ENCODE measurements at places on chromosomes 4 and X.

DNA sequence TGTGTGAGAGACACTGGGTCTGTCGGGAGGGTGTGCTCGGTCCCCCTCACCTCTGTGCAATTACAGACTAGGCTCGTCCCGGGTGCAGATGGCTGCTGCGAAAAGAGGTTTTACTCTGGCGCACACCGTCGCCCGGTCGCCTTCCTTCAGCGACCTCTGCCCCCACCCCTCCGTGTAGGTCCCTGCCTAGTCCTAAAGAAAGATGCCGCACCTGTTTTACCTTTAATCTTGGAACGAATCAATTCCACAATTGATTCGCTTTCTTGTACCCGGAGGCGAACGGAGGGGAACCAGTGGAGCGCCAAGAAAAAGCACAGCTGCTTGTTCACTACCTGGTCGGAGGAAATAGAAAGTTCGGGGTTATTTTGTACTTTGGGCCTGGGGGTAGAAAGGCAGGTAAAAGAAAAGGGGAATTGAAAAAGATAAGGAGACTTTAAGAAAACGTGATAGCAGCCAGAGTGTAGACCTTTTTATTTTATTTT is 1.2 kb downstream of the NPNT start:
- DNase-seq = no peak

GRCh38 chrX:63658920-63659319 is 126.1 kb downstream of the ARHGEF9 start:
- no peak for DNase-seq

- no peak for DNase-seq
Measured at GRCh38 chr4:39484582-39485272, 25.9 kb downstream of the LIAS start.

DNA sequence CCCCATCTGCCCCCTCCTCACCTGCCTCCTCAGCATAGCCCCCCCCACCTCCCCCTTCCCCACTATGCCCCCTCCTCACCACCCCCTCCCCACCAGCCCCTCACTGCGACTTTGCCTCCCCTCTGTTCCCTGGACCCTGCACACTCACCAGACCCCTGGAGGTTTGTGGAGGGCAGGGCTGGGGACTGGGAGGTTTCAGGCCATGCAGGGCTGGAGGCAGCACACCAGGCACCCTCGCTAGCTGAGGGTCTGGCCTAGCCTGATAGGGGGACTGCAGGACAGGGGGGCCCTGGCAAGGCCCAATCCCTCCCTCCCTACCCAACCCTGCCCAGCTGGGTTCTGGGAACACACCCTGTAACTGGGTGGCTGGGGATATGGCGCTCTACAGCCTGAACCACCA is 28.0 kb downstream of the TACC3 start:
- DNase-seq = no peak

DNA sequence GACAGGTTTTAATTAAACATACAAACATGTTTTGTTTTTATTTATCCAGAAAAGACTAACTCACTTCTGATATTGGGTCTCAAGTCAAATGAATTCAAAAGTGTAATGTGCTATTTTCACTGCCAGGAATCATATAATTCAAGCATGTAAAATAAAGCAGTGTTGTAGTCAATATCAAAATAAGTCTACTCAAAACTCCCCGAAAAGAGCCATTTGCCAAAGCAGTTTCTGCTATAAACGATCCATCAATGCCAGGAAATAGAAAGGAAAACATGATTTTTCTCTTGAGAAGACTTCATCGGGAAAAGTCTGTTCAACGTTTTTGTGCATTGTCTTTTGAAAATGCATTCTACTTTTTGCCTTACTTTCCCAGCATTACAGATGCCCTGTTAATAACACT is 633.3 kb downstream of the FAT4 start:
- no peak for DNase-seq

DNA sequence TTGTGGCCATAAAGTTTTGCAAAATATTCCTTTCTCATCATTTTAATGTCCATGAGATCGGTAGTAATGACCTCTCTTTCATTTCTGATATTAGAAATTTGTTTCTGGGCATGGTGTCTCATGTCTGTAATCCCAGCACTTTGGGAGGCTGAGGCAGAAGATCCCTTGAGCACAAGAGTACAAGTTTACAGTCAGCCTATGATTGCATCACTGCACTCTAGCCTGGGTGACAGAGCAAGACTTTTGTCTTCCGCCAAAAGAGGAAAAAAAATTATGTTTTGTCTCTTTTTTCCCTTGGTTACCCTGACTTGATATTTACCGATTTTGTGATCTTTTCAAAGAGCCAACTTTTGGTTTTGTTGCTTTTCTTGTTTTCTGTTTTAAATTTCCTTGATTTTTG is 10.8 kb upstream of the NKAP start:
- DNase-seq = no peak
